ENCODE measurements at places on chromosomes 13 and 19.

GRCh38 chr19:676339-677105 lies at the start of gene FSTL3:
FSTL3 (plus strand) TSS chr19:676392; CDS start chr19:676424, 32 bp downstream.
- DNase-seq, result no peak

DNA sequence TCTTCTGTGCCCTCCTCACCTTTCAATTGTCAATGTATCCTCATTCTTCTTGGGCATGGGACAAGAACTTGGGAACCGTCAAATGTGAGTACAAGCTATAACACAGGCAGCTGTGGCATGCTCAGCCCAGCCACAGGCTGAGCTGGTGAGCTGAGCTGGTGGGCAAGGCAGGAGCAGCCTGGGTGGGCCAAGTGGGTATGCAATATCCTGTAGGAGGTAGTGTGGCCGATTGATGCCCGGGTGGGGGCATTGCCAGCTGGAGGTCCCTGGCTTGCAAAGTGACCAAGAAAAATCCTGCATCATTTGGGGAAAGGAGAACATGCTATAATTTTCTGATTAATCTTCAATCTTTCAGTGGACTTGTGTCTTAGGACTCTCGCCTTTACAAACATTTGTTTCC lies 507.2 kb upstream of the SLC10A2 start:
- DNase-seq, result no peak

- DNase-seq, result no peak
Observed at GRCh38 chr19:1935484-1936208, 5.3 kb upstream of the CSNK1G2 start.

- DNase-seq, result no peak
Observed at GRCh38 chr19:31818798-31819105, 469.5 kb upstream of the TSHZ3 start.

- DNase-seq, result peak; percentile 28
Observed at GRCh38 chr19:40348961-40349507, 539 bp downstream of the PLD3 start.

- DNase-seq, result no peak
Observed at GRCh38 chr13:48829536-48829935, 146.2 kb upstream of the FNDC3A start.

DNA sequence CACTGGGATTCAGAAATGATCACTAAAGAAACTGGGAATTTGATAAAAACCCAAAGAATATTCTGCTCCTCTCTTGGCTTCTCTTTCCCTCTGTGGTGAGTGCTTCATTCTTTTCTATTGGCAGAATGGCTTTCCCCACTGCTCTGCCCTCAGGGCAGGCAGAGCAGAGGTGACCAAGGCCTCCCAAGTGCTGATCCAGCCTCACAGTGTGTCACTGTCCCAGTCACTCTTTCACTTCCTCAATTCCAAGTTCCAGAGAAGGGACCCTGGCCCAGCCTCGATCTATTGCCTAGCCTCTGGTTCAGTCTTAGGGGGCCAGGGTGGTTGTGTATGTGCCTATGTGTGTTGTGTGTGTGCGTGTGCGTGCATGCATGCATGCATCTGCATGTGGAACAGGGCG lies 180.6 kb upstream of the TMTC4 start:
- DNase-seq, result no peak

DNA sequence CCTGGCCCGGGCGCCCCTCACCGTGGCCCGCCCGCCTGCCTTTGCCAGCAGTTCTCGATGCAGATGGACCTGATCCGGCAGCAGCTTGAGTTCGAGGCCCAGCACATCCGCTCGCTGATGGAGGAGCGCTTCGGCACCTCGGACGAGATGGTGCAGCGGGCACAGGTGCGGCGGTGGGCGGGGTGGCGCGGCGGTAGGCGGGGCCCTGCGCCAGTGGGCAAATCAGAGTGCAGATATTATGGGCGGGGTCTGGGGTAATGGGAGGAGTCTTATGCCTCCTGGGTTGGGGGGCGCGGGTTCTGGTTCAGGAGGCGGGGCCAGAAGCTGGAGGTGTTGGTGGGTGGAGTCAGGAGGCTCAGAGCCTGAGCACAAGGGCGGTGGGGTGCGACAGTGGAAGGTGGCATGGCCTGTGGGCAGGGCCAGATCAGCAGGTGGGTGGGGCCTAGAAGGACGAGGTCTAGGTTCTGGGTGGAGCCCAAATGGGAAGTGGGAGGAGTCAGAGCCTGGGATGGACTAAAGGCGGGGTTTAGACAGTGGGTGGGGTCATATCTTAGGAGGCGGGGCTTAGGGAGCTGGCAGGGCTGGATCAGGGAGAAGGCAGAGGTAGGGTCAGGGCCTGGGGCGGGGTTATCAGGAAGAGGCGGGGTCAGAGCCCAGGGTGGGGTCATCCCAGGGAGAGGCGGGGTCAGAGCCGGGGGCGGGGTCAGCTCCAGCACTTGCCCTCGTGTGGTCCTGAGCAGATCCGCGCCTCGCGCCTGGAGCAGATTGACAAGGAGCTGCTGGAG lies 5.6 kb downstream of the APC2 start:
- DNase-seq, result no peak

DNA sequence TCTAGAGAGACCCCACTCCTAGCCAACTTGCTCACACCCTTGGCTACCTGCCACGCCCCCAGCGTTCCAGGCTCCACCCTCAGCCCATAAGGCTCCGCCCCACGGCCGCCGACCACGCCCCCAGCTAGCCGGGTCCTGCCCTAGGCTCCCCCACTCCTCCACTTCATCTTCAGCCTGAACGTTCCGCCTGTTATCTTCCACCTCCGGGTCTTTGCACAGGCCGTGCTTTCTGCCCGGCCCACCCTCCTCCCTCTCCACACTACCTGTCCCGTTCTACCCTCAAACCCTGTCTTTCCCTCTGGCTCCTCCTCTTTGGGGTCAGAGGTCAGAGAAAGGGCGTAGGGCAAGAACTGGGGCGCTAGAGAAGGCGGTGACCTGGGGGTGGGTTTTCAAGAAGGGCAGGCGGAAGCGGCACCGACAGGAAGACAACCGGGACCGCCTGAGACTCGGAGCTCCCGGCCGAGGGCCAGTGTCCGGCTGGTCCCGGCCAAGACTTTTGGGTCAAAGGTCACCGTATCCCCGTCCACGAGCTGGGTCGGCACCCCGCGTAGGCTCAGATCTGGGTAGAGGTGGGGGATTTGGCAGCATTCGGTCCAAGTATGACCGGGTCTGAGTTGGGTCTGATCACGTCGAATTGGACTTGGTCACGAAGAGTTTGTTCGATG lies 2.2 kb downstream of the PDE4C start:
- DNase-seq, result no peak

DNA sequence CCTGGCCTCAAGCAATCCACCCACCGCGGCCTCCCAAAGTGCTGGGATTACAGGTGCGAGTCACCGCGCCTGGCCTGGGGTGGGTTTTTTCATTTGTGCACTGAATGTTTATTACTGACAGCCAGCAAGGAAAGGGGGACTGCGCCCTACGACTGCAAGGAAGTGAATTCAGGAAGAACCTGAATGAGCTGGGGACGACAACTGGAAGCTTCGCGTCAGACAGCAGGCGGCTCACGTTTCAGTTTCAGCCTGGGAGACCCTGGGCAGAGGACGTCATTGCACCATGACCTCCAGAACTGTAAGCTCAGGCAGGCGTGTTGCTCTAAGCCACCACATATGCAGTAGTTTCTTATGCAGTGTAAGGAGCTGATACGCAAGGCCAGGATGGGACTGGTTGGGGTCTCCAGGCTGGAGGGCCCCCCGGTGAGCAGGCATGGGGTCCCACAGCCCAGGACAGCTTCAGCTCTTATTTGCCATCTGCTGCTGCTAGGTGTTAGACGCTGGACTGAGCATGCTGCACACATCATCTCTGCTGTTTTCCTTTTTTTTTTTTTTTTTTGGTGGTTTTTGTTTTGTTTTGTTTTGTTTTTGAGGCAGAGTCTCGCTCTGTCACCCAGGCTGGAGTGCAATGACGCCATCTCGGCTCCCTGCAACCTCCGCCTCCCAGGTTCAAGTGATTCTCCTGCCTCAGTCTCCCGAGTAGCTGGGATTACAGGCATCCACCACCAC lies 66.6 kb downstream of the GADD45B start:
- no peak for DNase-seq

Measured in GM04503 (cell line).